ENCODE measurements at places on chromosomes 7 and 10. TPM values are rescaled to one million over a fixed set of nuclear protein-coding genes. Genes with fewer than 3 reads are reported as not detected.

CLRN3 gene
- not detected for total RNA-seq

ANKRD1 gene
- total RNA-seq: 189 TPM

OR2A42 gene
- total RNA-seq: not detected

MYH16 gene
- not detected for total RNA-seq

FOXI2 gene
- total RNA-seq: not detected

RBP3 gene
- not detected for total RNA-seq

TCAF2 gene
- 1.8 TPM for total RNA-seq

CDC14C gene
- not detected for total RNA-seq

ZNF775 gene
- 8.2 TPM for total RNA-seq

CARD11 gene
- total RNA-seq: 0.70 TPM

RADIL gene
- total RNA-seq: 1.3 TPM

TYW1 gene
- 11.7 TPM for total RNA-seq

EPO gene
- total RNA-seq: not detected

OPALIN gene
- not detected for total RNA-seq

TACC2 gene
- total RNA-seq: 8.4 TPM

SPAM1 gene
- not detected for total RNA-seq

OR9A2 gene
- not detected for total RNA-seq

GBX1 gene
- total RNA-seq: not detected

TCERG1L gene
- not detected for total RNA-seq

SP8 gene
- not detected for total RNA-seq

RBP4 gene
- 1.2 TPM for total RNA-seq

ITIH5 gene
- total RNA-seq: 3.5 TPM

PPP1R17 gene
- total RNA-seq: not detected

MOGAT3 gene
- not detected for total RNA-seq

ZNF853 gene
- total RNA-seq: 3.3 TPM

IRF5 gene
- total RNA-seq: not detected

PRTFDC1 gene
- 9.6 TPM for total RNA-seq

RTKN2 gene
- not detected for total RNA-seq

UPK3B gene
- total RNA-seq: 8.6 TPM

DPCD gene
- 32.8 TPM for total RNA-seq

LIPF gene
- total RNA-seq: not detected

TMEM176B gene
- 2.2 TPM for total RNA-seq

SYT15 gene
- 2.2 TPM for total RNA-seq
